ENCODE measurements at places on chromosomes 4 and X.

DNA sequence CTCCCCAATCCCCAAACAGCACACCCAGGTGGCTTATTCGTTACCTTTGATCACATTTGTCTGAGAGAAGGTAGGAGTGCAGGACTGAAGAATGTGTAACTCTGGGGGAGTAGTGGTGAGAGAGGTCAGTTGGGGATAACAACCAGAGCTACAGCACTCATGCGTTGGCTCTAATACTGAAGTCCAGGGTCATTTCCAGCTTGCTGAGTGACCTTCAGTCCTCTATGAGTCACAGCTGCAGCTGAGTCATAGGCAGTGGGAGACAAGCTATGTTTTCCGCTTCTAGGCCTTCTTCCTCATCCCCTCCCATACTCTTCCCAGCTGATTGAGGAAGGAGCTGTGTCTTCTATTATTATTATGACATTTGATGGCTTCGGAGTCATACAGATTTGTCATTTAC, 31.6 kb upstream of the CT47C1 start:
- peak; percentile 91 for DNase-seq

DNA sequence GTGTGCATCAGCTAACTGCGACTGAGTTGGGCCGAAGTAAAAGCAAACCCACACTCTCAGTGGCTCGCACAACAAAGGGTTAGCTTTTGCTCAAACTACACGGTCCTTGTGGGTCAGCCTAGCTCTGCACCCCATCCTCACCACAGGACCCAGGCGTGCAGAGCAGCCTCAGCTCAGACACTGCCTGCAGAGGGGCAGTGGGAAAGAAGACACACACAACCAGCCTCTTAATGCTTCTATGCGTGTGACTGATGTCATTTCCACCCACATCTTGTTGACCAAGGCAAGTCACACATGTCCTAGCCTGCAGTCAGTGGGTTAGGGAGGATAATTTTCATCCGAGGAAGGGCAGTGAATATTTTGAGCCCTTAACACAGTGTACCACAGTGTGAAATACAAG, 40.5 kb downstream of the HMGB2 start:
- DNase-seq = no peak

GRCh38 chr4:164379694-164380093, 374.2 kb upstream of the SMIM31 start:
- DNase-seq = no peak

- DNase-seq = no peak
Measured at GRCh38 chrX:64176876-64177275, 28.6 kb downstream of the AMER1 start.

DNA sequence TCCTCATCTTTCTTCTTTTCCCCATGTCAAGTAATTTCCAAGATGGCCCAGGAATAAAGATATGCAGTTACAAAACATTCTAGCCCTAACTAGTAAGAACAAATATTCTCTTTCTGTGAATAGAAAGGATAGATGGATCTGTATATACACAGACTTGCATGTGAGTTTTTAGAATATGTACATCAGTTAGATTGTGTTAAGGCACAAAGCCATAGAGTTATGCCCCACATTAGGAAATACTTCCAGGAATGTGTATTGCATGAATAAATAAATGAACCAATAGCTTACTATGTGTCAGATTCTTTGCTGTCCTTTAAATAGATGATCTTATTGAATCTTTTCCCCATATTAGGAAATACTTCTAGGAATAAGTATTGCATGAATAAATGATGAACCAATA, 46.0 kb upstream of the TMPRSS11E start:
- DNase-seq = peak; percentile 1

DNA sequence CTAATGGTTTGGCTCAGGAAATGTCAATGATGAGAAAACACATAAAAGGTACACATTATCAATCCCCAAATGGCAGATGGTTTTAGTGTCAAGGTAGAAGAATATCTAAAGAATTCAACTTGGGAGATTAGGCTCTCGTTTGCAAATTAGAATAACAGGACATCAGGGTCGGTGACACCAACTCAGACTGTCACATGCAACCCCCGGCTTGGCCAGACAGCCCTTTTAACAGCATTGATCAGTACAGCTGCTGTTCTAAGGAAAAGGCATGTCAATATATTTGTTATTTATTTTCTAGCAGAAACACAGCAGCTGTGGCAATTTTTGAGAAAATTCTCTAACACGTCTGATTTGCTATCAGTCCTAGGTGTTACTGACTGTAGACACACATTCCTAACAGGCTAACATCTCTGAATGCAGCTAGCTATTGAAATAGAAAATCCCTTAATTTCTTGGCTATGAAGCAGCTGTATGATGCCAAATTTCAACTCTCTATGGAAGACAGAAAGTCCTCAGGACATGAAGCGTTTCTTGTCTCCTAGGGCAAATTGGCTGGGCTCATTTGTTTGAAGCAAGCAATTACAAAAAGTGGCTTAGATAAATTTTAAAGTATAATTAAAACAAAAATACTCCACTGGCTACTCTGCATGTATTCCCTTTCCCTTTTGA, 269.0 kb upstream of the CXXC4 start:
- no peak for DNase-seq

GRCh38 chr4:120319046-120319767, 252.6 kb upstream of the MAD2L1 start:
- DNase-seq = no peak

DNA sequence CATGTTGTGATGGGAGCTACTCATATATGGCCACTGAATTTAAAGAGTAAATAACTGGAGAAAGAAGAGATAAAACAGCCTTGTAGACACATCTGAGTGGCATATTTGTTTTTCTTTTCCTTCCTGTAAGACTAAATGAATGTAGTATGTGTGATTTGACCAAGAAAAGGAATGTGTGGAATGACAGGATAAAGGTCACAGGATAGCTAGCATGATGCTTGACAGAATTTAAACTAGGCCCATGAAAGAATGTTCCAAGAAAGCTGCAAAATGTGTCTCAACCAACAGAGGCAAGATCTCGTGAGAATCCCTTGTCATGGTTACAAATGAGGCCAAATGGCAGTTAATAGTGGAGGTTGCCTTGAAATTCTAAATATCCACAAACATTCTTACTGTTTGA, 137.0 kb downstream of the KCNIP4 start:
- no peak for DNase-seq

- DNase-seq = no peak
Measured at GRCh38 chr4:183394166-183394951, 50.1 kb upstream of the CDKN2AIP start.

DNA sequence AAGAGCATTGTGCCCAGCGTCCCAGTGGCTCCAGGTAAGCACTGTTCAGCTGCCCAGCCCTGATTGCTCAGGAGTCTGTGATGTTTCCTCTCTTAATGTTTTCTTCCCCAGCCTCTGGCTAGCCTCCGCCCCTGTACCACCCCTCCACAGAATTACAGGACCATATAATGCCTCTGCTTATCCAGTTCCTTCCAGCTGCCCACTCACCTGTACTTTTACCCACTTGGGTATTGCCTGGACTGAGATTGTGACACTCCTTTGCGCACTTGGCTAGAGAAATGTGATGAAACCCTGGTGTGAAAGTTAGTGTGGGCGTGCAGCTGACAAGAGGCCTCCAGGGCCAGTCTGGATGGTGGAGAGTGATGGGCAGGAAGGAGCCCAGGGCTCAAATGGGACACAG, at the start of gene AWAT2:
TSS of gene AWAT2 (minus strand) at position 14 of the 400 bp plus-strand sequence. CDS start at position 8, 6 bp downstream.
- no peak for DNase-seq

GRCh38 chrX:12958461-12958860, 16.4 kb upstream of the TMSB4X start:
- no peak for DNase-seq

- DNase-seq = peak; percentile 99
Measured at GRCh38 chr4:31360786-31361185, 640.6 kb downstream of the PCDH7 start.

DNA sequence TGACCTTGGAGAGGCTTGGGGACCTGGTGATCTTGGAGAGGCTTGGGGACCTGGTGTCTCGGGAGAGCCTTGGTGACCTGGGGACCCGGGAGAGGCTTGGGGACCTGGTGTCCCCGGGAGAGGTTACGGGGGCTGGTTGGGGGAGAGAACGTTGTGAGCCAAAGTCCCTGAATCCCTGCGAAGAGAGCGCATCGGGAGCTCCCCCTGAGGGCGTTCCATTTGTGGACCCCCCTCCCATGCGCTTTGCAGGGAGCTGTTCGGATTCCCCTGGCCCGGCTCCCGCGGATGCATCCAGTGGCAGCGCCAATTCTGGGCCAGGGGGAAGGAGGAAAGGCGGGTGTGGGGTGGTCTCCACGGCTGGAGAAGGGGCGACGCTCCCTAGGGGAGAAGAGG, 13.3 kb downstream of the SHOX start:
- DNase-seq = no peak

Measured in fibroblast of lung (primary cell).